SK-N-SH (cell line): ENCODE measurements at places on chromosomes 11 and 22.

GRCh38 chr11:10911907-10912306 lies 54.1 kb upstream of the ZBED5 start:
- no peak for DNase-seq

GRCh38 chr22:45885941-45886395 lies 91.0 kb downstream of the WNT7B start:
- peak; percentile 73 for DNase-seq

GRCh38 chr11:103792981-103793468 lies 243.4 kb upstream of the DDI1 start:
- no peak for DNase-seq

DNA sequence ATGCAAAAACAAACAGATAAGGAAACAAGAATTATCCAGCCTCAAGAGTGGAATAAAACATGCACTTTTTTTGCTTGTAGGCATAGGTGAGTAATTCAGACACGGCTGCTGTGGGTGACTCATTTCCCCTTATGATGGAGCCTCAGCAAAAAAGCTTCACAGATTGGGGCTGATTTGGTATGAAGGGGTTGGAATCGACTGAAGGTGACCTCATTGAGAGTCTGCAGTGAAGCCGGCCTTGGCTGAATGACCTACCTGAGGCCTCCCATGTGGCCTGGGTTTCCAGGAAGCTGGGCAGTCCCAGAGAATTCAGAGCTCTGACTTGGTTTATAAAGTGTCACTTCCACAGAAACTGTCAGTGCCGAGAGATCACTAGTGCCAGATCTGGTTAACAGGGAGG lies 34.2 kb upstream of the VPREB1 start:
- DNase-seq: no peak

- peak; percentile 77 for DNase-seq
These were observed at the start of gene ME3 for GRCh38 chr11:86672007-86672621. Gene ME3 (minus strand): TSS chr11:86672616.
